ENCODE measurements at places on chromosomes 3 and 15. TPM values are rescaled to one million over a fixed set of nuclear protein-coding genes. Genes with fewer than 3 reads are reported as not detected.

DNA sequence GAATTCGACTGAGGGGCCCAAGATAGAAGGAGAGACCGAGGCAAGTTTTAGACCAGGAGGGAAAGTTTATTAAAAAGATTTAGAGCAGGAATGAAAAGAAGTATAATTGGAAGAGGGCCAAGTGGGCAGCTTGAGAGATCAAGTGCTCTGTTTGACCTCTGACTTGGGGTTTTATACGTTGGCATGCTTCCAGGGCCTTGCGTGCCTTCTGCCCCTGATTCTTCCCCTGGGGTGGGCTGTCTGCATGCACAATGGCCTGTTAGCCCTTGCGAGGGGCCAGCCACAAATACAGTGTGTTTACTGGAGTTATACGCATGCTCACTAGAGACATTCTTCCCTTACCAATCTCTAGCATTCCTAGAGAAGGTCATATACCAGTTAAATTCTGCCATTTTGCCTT, 70.7 kb upstream of the LARS2 start:
- no peak for DNase-seq

GRCh38 chr15:62519900-62520299, 354.8 kb upstream of the C2CD4B start:
- no peak for DNase-seq

DNA sequence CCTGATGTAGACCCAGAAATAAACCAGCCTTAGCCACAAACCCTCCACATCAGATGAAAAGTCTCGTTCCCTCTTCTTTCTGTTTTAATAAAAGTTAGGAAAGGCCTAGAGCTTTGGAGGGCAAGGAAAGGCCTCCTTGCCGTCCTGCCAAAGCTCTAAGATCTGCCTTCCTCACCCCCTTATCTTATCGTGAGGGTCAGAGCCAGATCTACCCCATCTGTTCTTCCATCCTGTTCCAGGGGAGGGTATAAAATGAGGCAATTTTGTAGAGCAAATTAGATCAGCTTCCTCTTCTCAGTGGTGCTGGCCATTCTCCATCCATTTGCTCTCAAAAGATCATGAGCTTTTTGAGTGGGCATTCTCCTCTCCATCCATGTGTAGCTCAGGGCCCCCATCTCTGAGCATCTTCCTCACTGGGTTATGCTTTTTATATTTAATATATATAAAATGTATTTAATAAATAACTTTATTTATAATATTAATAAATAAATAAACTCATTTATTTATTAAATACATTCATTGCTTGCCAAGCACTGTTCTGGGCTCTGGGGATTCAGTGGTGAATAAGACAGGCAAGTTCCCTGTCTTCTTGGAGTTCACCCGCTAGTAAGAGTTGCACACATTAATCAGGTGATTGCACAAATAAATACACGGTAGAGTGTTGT, 2.0 kb upstream of the SLC24A1 start:
- DNase-seq, result no peak

GRCh38 chr3:125683067-125683829, 88.0 kb upstream of the OSBPL11 start:
- DNase-seq, result no peak

DNA sequence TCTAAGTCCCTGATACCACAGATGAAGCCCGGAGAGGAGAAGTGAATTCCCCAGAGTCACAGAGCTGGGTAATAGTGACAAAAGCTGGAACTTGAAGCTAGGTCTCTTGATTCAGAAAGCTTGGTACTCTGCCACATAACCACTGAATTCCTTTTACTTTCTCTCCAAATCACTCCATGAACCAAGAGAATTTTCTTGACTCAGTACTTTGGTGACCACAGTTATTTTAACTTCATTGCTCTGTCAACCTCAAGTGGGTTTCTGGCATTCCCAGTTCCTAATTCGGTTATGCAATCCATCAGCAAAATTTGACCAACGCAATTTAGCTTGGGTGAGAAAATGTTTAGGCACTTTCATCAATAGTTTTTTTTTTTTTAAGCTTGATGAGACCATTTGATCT, 61.0 kb upstream of the PPARG start:
- DNase-seq, result no peak

- DNase-seq, result no peak
These were observed 169.0 kb upstream of the SLC24A5 start for GRCh38 chr15:47951781-47952180.

- DNase-seq, result no peak
These were observed 48.5 kb upstream of the TNIK start for GRCh38 chr3:171508676-171509075.

The PTX3 gene
- total RNA-seq, result 0.59 TPM

GRCh38 chr3:142595581-142595950, 627 bp upstream of the PLS1 start:
- DNase-seq, result no peak

The PIERCE2 gene
- total RNA-seq, result 5.6 TPM

The PLA2G4D gene
- total RNA-seq, result not detected

The GXYLT2 gene
- total RNA-seq, result 37.3 TPM

DNA sequence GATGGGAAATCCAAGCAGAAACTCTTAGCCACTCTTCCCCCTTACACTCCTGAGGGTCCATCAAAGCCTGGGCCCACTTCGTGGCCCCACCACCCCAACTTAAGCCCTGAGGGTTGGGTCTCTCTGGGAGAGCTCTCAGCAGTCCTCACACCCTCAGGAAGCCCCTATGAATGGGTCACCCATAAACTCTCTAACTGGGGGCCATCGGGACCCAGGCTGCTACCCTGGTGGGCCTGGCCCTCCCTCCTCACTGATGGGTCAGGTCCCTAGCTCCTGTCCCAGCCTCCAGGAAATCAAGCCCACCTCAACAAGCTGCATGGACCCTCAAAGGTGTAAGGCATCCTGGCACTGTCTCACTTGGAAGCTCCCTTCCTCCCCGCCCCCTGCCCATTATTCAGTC, 19.4 kb downstream of the SH2D7 start:
- DNase-seq, result no peak

GRCh38 chr3:108218811-108219210, 3.4 kb downstream of the IFT57 start:
- no peak for DNase-seq

DNA sequence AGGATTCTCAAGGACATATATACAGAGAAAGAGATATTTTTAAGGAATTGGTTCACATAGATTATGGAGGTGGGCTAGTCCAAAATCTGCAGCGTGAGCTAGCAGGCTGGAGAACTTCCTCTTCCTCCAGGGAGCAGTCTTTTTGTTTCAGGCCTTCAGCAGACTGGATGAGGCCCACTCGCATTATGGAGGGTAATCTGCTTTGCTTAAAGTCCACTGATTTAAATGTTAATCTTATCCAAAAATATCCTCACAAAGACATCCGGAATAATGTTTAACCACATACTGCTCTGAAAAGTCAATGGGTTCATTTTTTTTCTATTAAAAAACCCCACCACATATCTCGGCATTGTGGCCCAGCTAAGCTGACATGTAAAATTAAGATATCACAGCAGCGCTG, 22.2 kb upstream of the NRROS start:
- no peak for DNase-seq

The HERC2 gene
- 50.8 TPM for total RNA-seq

The SELENOK gene
- 77.0 TPM for total RNA-seq

- no peak for DNase-seq
These were observed 26.4 kb upstream of the DOCK3 start for GRCh38 chr3:50648313-50648712.

The CACNA1D gene
- total RNA-seq, result 2.7 TPM

GRCh38 chr3:20310629-20311028, 124.6 kb upstream of the SGO1 start:
- DNase-seq, result peak; percentile 61

The HSPBAP1 gene
- total RNA-seq, result 3.0 TPM

- no peak for DNase-seq
These were observed 13.2 kb downstream of the SPSB4 start for GRCh38 chr3:141064255-141064926.

- no peak for DNase-seq
These were observed 128.6 kb upstream of the ADPGK start for GRCh38 chr15:72912121-72912520.

The FRG2C gene
- total RNA-seq, result not detected

The MESP2 gene
- total RNA-seq, result not detected

- DNase-seq, result peak; percentile 48
These were observed 1.4 kb downstream of the C3orf22 start for GRCh38 chr3:126557415-126557745.

DNA sequence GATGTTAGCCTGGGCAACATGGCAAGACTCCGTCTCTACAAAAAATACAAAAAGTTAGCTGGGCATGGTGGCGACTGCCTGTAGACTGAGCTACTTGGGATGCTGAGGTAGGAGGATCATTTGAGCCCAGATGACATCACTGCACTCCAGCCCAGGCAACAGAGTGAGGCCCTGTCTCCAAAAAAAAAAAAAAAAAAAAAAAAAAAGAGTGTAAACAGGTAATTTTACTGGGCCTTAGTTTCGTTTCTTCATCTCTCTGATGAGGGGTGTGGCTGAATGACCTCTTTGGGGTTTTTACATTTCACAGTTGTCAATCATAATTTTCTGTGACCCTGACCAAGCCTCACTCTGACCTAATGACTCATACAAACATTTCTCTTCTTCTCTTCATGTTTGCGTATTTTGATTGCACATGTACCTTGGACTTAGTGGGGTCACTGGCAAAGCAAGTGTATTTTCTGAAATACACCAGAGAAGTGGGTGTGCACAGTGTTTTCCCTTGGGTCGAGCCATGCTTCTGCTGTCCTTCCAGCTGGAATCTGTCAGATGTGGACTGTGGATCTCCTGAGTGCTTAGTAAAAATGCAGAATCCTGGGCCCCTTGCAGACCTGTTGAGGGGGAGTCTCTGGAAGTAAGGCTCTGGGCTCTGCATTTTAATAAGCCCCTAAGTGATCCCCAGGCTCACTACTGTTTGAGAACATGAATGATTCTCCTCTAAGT, 140.5 kb downstream of the FNDC3B start:
- DNase-seq, result no peak

DNA sequence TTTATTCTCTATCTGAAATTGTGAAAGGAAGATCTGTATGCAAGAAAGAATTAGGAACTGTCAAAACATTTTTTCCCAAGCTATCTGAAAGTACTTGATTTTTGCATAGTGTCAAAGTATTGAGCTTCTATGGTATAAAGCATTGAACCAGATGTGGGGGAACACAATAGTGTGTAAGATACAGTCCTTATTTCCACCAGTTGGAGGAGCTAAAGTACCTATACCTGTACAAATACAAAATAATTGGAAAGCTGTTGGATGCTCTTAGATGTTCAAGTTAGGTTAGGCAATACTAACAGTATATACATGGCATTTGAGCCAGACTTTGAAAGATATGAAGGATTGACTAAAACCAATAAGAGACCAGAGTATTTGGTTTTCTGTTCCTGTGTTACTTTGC, 148.4 kb downstream of the B3GALNT1 start:
- no peak for DNase-seq

All from right atrium auricular region (tissue), 2 donors.